ENCODE measurements at places on chromosomes 6 and 20.

DNA sequence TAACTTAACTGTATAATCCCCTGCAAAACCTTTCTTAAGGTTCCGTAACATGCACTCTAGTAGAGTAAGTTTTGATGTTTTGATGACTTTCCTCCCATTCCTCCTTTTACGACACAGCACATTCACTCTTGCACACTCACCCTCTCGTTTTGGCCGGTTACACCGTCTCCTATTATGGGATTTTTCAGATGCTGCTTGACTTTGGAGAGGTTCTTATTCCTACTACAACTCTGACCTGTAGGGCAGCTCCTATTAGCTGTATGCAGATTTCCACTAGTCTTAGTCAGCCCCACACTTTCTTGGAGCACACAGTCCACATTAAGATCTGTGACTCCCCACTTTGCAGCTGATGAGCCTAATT is 223.7 kb upstream of the SYNCRIP start:
- no peak for DNase-seq

- DNase-seq = no peak
Measured at GRCh38 chr6:71556141-71556540, 267.5 kb downstream of the OGFRL1 start.

DNA sequence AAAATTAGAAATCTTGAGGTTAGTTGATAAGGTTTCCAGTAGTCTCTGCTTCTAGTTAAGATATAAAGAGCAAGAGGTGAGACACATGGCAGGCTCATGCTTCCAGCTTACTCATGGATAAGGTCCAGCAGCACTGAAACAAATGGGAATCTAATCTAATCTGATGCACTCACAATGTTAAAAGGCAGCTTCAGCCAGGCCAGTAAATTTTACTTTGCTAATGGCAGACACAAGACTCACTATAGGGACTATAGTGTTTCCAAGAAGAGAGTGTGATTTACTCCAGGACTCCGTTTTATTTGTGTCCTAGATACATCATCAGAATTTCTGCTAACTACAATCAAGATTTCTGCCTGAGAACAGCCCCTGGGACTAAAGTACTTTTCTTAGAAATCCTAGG is 324.8 kb downstream of the SMOC2 start:
- DNase-seq = no peak

DNA sequence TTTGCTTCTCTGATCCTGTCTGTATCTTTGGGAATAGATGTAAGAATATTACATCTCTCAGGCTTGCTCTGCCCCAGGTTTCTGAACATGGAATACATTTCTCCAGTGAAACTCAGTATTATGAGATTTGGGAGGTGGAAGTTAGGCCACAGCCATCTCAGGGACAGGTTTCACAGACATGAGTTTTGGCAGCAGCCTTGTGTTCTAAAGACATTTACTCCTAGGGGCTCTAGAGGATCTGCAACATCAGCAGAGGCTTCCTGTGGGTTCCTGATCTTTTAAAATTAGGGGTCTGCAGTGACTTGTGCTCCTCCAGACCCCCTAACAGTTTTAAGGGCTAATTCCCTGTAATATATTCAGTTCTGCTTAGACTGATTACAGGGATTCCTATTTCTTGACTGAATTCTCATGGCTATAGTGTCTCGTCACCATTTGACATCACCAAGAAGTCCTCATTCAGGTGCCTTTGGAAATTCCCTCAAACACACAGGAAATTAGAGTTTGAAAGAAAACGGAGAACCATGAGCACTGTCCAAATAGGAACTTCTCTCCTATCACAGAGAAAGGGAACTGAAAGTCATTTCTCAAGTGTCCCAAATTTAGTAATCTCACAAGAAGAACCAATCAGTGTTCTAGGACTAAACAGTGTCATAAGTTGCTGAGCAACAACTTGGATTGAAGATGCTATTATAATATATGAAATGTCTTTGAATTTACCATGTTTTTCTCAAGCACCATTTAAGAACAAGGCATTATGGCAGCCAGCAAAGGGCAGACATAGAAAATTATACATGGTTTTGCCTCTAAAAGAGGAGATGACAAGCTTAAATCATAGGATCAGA is 2.5 kb upstream of the HLA-DRA start:
- DNase-seq = no peak

DNA sequence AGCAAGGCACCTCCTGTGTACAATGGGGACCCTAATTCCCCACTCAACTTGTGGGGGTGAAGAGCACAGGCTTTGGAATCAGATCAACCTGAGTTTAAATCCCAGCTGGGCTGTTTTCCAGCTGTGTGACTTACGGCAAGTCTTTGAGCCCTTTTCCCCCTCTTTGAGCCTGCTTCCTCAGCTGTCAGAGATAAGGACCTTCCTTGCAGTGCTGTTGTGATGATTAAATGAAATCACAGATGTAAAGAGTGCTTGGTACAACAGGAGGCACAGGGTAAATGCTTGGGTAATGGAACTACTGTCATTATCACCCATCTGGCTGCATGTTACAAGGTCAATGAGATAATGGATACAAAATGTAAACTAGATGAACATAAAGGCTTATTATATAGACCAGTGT is 3.2 kb downstream of the SNX21 start:
- DNase-seq = no peak

GRCh38 chr6:15417811-15418210 is 171.9 kb downstream of the JARID2 start:
- DNase-seq = no peak

DNA sequence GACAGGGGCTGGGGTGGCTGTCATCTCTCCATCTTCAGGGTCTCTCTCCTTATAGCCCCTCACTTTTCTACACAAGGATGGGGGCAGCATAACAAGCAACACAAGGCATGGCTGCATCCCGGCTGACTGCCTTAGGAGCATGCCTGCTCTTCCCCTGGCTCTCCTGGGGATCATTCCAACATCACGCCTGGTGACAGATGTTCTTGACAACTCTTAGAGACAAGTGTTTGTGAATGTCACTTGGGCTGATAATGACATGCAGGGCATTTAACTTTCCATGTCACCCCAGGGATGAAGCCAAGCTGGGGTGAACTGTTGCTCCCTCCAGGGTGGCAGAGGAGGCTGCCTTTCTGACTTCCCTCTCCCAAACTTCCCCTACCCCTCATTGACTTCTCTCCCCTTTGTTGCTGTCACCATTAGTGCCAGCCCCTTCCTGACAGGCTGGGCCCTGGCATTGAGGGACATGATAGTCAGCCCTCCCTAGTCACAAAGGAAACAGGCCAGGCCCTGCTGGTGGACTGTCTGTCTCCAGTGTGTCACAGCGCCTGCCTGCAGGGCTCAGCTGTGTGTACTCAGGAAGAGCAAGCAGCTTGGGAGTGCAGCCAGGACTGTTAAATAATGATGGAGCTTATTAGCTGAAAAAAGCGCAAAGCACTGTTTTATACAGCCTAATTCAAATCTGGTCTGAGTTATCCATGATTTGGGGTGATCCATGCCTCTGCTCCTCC is 161.8 kb downstream of the LRFN2 start:
- DNase-seq = no peak

GRCh38 chr20:47922269-47922668 is 137.0 kb upstream of the SULF2 start:
- DNase-seq = no peak

DNA sequence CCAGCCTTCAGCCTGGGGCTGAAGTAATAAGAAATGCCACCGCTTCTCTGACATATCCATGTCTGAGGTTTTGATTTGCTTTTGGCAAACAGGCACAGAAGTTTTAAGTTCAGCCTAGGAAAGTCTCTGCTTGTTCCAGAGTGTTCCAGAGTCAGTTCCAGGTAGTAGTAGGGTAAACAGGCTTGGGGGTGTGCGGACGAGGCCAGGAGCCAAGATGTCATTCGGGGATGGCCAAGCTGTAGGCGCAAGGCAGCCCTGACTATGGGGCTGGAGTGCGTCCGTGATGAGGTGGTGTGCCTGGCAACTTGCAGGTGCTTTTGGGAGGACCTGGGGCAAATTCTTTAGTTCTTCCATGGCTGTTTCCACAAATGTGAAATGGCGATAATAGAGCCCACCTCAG is 60.3 kb downstream of the IRF4 start:
- DNase-seq = no peak

DNA sequence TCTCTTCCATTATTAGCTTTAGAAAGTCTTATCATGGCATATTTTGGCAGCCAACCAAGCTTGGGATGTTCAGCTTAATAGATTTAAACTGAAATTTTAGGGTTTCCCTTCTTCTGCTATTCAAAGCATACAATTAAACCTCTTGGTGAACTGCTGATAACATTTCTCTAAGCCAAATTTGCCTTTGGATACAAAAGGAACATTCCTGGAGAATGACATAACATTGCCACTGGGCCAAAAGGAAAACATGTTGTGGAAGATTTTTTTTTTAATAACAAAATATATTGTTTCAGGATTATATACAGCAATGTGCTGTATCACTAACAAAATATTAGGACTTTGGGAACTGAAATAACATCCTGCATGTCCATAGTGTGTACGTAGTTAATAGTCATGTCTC is 215.1 kb upstream of the TBX18 start:
- DNase-seq = no peak

GRCh38 chr6:52640170-52640569 is 30.7 kb upstream of the TMEM14A start:
- no peak for DNase-seq

- DNase-seq = no peak
Measured at GRCh38 chr6:155100087-155100486, 105.0 kb downstream of the TIAM2 start.

- DNase-seq = no peak
Measured at GRCh38 chr20:62924442-62925075, 1.7 kb downstream of the DIDO1 start.

DNA sequence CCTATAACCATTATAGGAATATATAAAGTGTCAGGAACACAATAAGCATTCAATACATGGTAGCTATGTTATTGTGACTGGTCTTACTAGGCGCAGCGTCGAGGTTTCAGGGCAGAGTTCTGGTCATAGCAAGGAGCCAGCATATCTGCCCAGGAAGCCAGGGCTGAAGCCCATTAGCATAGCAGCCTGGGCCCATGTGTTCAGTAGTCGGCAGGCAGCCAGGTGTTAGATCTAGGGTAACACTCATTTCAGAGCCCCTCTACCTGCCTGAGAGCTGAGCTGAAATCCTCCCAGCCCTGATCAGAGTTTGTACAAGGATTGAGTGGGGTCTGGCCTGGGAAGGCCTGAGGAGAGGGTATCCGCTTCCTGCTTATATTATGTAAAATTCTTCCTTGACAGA is 32.1 kb downstream of the C20orf173 start:
- no peak for DNase-seq

- DNase-seq = no peak
Measured at GRCh38 chr20:3492669-3493068, 21.9 kb downstream of the ATRN start.

DNA sequence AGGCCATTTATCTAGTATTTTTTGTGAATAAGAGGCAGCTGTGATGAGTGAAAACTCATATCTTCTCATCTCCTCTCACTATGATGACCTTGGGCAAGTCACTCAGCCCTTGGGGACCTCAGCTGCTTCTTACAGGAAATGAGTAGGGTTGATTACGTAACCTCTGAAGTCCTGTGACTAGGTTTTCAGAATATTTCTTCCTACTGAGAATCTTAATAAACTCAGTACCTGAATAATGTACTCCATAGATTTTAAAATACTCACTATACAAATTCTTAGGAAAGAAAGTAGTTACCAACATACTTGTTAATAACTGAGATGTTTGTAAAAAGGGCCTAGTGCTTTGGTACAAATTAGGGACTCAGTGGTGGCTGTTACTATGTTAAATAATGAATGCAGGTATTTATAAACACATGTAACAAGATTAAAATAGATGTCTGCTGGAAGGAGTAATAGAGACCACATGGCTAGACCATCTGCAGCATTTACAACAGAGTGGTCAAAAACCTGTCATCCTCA is 60.9 kb downstream of the RPRD1B start:
- no peak for DNase-seq

- no peak for DNase-seq
Measured at GRCh38 chr6:56988145-56988544, 33.2 kb downstream of the BEND6 start.
